AG04450 (cell line): ENCODE measurements at places on chromosomes 4 and X. TPM values are rescaled to one million over a fixed set of nuclear protein-coding genes. Genes with fewer than 3 reads are reported as not detected.

PAGE4 gene
- not detected in 2 replicates for polyA plus RNA-seq

GIMD1 gene
- polyA plus RNA-seq = not detected in 2 replicates

ZDHHC15 gene
- polyA plus RNA-seq = not detected in 2 replicates

CLDN22 gene
- not detected in 2 replicates for polyA plus RNA-seq

DNAAF6 gene
- not detected in 2 replicates for polyA plus RNA-seq

SLITRK4 gene
- not detected in 2 replicates for polyA plus RNA-seq

EGFL6 gene
- polyA plus RNA-seq = not detected in 2 replicates

RIBC1 gene
- polyA plus RNA-seq = 0.26 and 0.31 TPM in 2 replicates
